ENCODE measurements at places on chromosomes 6 and 20.

- DNase-seq: no peak
These were observed 258.5 kb downstream of the EYA4 start for GRCh38 chr6:133499662-133500061.

DNA sequence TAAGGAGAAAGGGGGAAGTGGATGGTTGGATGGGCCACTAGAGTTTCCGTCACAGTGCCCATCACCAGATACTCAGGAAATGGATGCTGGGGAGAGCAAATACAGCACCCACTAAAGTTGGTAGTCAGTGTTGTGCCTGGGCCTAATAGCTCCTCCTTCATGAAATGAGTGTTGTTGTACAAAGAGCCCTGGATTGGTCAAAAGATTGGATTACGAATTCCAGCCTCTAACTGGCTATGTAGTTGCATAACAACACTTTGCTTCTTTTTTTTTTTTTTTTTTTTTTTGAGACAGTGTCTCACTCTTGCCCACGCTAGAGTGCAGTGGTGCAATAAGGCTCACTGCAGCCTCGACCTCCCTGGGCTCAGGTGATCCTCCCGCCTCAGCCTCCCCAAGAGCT, 27.4 kb downstream of the KCNG1 start:
- peak; percentile 35 for DNase-seq

DNA sequence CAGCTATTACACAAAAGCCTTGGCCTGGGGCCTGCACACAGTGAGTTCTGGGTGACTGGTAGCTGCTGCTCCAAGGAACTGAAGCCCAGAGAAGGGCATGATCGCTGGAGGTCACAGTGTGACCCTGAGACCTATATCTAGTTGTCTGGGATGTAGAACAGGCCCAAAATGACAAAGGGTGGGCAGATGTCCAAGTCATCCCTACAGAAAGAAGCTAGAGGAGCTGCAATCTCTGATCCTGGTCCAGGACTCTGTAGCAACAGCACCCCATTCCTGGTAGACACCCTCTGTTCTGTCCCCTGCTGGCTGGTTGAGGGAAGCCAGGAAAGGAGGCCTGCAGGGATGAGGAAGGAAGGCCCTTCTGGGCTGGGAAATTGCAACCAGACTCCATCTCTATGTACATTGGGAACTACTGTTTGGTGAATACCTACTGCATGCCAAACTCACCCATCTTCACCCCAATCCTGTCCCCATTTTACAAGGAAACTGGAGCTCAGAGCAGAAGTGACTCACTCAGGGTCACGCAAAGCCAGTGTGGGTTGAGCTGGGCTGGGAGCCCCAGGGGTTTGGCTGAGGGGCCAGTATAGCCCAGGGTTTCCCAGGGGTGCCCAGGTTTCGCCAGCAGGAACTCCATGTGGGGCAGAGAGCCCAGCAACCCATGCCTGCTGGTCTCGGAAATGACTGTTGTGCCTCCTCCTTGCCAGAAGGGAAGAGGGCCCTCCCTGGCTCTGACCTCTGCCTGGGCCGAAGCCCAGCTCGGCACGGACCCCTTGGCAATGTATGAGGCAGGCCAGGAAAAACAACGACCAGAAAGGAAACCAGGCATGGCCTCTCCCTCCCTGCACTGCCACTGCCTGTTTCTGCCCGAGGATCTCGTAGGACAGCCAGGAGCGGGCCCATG, 44.9 kb upstream of the TLDC2 start:
- no peak for DNase-seq

DNA sequence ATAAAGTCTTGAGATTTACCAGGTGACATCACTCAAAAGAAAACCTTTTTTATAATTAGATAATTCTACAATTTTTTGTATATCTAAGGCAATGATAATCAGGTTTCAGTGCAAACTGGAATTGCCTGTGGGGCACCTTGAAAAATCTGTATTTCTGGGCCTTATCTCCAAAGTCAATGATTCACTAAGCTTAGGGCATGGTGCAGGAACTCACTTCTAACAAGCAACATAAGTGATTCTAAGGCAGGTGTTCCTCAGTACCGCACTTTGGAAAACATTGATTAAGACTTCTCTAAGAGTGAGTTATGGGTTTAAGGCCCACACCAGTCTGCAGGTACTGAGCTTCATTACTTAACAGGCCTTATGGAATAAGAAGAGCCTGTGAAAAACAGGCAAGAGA, 115.3 kb downstream of the COL12A1 start:
- DNase-seq: no peak

DNA sequence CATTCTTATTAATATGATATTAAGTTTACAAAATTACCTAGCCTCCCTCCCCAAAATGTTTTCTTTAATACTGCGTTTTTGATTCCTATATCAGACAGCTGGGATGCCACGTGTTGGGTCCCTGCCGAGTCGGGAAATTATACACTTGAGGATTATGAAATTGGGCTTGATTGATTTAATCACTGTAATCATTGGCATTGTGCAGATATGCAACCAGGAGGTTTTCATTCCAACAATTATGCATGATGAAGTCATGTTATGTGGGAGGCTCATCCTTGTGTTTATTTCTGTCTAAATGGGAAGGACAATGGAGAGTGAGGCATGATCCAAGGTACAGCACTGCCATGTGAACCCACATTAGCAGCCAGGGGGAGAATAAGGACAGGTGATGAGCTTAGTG, 30.6 kb upstream of the RIPOR2 start:
- no peak for DNase-seq
